ENCODE measurements at places on chromosomes 16 and 17.

DNA sequence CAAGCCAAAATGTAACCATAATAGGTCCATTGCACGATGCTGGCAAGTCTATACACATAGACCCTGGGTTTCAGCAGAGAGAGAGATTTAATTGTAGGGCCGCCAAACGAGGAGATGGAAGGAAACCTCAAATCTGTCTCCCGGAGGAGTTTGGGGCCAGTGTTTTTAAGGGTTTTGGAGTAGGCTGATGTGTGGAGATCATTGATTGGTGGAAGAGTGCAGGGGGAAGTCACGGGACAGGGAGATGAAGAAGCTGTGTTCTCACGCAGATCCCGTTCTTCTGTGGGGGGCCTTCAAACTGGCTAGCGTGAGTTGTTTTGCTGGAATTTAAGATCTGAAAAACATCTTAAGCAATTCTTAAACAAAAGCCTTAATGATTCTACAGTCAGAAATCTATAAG is 84.8 kb downstream of the KATNIP start:
- no peak for DNase-seq

GRCh38 chr16:66462912-66463311 is 35.8 kb downstream of the BEAN1 start:
- DNase-seq: no peak

DNA sequence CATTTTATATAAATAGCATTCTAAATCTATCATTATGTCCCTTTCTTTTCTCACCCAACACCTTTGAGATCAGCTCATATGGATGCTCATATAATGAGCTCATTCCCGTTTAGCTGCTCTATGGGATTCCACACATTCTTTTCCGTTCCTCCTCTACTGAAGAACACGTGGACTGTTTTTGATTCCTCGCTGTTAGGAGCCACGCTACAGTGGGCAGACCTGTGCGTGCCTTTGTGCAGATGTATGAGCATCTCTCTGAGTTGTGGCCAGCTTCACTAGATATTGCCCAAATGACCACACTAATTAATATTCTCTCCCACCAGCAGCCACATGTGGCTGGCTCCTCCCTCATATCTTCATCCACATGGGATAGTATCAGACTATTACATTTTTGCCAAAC is 6.0 kb upstream of the TNFRSF13B start:
- no peak for DNase-seq

GRCh38 chr17:82346342-82347300 is 12.4 kb upstream of the TEX19 start:
- no peak for DNase-seq

GRCh38 chr17:66371561-66371960 is 69.1 kb downstream of the PRKCA start:
- no peak for DNase-seq

Measured in CD4-positive, alpha-beta T cell treated with Interleukin-21 for 1 hour (primary cell).